GDM1 (cell line): ENCODE measurements at places on chromosomes 12 and 14.

GRCh38 chr12:72256725-72257124 lies 15.4 kb upstream of the TRHDE start:
- DNase-seq = no peak

GRCh38 chr12:22447223-22447622 lies 97.1 kb downstream of the C2CD5 start:
- no peak for DNase-seq

DNA sequence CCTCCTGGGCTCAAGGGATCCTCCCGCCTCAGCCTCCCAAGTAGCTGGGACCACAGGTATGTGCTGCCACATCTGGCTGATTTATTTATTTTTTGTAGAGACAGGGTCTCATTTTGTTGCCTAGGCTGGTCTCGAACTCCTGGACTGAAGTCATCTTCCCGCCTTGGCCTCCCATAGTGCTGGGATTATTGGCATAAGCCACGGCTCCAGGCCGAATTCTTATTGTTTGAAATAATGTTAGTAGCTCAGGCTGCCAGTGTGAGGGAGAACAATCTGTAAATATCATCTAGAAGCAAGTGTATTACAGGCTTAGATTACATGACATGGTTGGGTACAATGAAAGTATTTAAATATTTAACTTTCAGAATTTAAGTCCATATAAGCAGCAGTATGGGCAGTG lies 8.2 kb downstream of the ACTR6 start:
- no peak for DNase-seq

- DNase-seq = no peak
Measured at GRCh38 chr12:52794479-52795331, 1.2 kb downstream of the KRT3 start.

- no peak for DNase-seq
Measured at GRCh38 chr14:39988939-39989338, 556.7 kb upstream of the FBXO33 start.

DNA sequence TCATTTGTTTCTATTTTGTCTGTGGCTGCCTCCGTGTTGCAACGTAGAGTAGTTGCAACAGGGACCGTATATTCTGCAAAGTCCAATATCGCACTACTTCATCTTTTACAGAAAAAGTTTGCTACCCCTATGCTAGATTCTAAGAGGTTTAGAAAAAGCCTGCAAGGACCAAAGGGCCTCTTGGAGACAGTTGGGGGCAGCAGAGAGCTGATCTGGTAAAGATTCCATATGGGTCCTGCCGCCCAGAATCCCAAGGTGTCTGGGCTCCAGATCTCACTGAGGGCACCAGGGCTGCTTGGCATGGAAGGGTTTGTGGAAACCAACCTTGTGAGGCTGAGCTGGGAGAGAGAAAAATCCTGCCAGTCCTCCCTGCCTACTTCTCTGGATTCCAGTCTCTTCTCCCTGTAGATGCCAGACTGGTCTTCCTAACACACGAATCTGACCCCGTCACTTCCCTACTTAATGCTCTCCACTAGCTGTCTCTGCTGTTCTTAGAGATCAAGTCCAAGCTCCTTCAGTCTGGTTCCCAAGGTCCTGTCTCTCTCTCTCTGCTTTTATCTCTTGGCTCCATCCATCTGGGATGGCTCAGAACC lies 74.6 kb downstream of the GLRX5 start:
- peak; percentile 4 for DNase-seq

DNA sequence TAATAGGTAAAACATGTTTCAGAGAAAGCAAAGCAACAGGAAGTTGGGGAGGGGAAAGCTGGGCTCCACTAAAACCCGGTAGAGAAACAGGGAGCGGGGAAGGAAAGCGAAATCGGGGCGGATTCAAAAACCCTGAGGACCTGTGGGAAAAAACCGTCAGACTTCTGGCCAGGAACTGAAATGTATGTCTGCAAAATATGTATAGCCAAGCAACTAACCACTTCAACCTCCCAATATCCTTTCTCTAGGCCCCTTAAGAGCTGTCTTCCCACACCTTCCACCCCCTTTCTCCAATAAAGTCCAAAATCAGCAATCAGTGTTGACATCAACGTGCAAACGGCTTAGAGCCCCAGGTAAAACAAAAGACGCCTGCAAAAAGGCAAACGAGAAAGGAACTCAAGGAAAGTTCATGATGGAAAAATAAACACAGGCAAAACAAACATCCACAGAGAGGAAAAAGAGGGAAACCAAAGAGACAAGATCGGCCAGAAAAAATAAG lies 32.8 kb downstream of the SIX1 start:
- no peak for DNase-seq

- no peak for DNase-seq
Measured at GRCh38 chr12:62522984-62523383, 56.4 kb downstream of the MON2 start.

DNA sequence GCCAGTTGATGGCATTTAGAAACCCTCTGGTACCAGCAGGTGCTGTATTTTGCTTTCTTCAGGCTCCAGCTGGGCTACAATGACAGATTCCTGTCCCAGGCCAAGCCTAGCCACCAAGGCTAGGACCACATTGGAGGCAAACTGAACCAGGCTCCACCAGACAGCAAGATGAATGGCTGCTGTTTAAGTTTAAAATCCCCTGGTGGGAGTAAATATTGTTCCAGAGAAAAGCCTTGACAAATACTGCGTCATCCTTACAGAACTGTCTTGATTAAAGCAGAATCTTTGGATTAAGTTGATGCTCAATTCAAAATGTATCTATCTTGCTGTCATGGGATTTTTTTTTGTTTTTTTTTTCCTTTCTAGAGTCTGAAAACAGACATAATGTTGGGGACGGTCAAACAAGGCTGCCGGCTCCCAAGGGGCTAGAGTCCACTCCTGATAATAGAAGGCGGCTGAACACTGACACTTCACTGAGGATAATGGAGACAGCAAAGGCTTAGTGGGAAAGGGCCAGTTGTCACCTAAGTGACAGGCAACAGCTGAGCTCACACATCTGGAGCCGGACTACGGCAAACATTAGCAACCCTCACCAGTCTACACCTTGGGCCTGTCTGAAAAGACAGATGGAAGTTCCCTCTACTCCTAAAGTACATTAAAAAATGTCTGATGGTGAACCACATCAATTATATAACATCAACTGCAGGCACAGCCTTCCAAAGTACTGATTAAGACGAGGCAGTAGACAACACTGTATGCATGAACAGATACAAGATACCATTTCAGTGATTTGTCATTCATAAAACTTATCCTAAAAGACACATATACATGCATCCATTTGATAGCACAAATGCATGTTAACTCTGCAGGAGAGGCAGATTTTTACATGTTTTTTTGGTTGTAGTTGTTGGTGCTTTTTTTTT lies 1.7 kb downstream of the PRICKLE1 start:
- DNase-seq = no peak

DNA sequence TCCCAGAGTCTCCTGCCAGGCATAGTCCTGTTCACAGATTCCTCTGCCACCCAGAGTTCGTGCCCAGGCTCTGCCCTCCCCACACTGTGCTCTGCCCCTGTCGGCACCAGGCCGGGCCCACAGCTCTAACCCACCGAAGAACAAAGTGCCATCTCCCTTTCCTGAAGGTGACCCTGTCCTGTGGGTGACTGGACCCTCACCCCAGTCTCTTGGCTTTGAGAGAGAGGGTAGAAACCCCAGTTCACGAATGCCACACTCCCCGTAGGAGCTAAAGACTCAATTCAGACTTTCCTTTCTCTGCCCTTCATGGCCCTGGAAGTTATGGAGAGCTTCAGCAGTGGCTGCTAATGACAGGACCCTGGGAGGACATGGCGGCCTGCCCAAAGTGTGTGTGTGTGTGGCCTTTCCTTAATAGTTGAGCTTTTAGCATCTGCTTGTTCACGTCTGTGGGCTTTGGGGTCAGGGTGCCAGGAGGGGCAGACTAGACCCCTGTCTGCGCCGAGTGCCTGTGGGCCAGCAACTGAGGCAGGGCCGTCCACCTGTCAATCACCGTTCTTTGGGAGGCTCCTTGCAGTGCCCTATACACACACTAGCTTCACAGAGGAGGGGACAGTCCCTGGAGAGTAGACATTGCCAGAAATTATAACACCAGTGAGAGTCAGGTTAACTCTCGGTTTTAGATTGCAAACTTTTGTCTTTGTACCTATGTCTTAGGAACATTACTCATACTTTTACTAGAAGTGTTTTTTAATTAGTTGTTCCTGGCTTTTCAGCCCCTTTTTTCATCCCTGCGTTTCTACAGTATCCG lies 84.6 kb upstream of the DYNC1H1 start:
- DNase-seq = no peak

DNA sequence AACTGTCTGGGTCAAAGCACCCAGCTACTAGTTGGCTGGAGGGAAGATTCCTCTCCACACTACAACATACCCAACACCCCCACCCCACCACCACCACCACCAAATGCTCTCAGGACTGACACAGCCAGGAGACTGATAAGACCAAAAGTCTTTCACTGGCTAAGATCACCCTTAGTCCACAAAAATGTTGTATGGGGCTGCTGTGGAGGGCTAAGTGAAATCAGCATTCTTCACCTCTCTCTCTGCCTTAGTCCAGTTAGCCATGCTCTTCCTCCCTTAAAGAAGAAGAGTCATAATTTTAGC lies 106.2 kb downstream of the NUAK1 start:
- no peak for DNase-seq

DNA sequence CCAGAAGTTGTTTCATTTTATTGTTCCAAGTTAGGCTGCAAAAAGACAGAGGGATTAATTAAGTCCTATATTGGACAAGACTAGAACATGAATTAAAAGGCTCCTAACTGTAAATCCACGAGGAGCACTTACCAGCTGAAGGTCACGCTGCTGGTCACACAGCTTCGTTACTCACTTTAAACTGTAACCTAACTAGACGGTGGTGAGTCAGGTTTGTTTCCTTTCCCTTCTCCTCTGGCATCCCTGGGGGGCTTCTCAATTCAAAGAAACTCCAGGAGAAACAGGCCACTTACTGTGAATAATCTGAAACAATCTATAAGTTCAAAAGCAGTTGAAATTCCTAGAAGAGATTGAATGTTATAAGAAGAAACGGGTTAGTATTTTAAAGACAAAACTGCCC lies 331.4 kb downstream of the BCAT1 start:
- DNase-seq = no peak

GRCh38 chr14:89954070-89955021 lies at the start of gene EFCAB11:
Gene EFCAB11, minus strand, starts transcription at chr14:89954730. Its CDS starts 70 bp downstream, at chr14:89954660.
- DNase-seq = peak; percentile 95

- no peak for DNase-seq
Measured at GRCh38 chr12:89975574-89975973, 266.9 kb upstream of the ATP2B1 start.

DNA sequence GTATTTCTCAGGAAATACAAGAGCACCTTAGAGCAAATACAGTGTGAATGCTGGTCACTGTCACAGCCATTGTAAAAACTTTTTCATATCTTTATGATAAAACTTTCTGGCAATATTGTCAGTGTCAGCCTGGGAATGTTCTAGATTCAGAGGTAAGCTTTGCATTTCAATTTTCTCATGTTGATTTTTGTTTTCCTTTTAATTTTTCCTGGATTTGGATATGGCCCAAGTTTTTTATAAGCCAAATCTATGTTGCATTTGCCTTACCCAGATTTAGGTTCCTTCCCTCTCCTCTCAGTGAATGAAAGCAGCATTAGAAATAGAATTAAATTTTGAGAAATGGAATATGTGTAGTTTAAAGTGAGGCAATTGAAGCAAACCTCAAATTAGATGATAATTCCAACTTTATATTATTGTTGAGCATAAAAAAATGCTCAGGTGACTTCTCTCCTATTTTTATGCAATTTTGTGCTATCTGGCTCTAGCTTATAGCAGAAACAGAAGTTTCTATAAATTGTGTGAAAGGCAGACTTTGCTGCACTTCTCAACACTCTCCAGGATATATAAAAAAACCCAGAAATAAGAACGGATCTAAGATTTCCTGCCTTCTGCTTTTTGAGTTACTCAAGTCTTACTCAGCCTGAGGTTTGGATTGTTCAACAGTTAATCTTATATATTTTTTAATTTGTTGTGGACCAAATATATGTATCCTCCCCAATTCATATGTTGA lies 368.2 kb upstream of the PRICKLE1 start:
- DNase-seq = no peak

- no peak for DNase-seq
Measured at GRCh38 chr12:108860443-108860842, 3.1 kb upstream of the SSH1 start.

DNA sequence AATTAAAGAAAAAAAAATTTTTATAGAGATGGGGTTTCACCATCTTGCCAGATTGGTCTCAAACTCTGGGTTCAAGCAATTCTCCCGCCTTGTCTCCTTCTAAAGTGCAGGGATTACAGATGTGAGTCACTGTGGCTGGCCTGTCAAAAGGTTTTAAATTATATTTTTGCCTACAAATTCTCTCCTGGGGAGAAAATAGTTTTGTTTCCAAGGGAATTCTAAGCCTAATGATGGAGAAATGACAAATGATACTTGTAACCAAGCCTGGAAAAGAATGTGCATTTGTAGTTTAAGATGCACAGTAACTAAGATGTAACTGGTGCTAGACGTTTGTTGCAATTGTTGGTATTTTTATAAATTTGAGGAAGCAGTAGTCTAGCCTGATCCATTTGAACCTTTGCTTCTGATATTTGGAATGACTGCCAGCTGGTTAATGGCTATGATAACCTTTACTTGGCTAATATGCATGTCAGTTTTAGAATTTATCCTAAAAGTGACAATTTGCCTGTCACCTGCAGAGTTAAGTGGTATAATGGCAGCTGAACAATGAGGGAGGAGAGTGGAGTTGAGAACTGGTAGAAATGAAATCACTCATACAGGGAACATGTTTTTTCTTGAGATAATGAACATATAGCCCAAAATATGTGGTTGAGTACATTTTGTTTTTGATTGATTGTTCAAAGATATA lies 148.0 kb downstream of the FUT8 start:
- DNase-seq = no peak

DNA sequence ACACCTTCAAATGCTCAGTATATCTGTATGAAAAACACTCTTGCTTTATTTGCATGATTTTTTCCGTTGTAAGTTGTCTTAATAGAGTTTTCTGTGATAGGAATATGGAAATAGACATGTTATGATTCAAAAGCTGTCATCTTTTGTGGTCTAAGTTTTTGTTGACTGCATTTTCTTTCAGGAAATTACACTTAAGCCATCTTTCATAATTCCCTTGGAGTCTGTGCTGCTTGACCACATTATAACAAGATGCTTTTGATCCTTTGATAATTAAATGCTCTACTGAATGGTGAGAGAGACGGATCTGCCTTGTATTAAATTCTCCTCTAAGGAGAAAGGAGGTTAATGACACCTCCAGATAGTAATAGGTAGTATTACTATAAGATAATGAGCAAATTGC lies 272.8 kb upstream of the DAAM1 start:
- no peak for DNase-seq

- DNase-seq = no peak
Measured at GRCh38 chr12:26109343-26109881, 15.4 kb downstream of the BHLHE41 start.

GRCh38 chr12:74317078-74317601 lies 220.5 kb upstream of the ATXN7L3B start:
- DNase-seq = no peak

- no peak for DNase-seq
Measured at GRCh38 chr12:96136161-96136560, 58.0 kb upstream of the ELK3 start.

GRCh38 chr12:131375972-131376345 lies 334.9 kb upstream of the SFSWAP start:
- no peak for DNase-seq

GRCh38 chr12:47837190-47838171 lies 17.8 kb upstream of the HDAC7 start:
- peak; percentile 27 for DNase-seq
